ENCODE measurements at places on chromosomes 5 and 9.

GRCh38 chr9:23145467-23145866 is 680.6 kb downstream of the ELAVL2 start:
- DNase-seq = no peak

GRCh38 chr5:142918959-142919635 is 148.9 kb downstream of the ARHGAP26 start:
- no peak for DNase-seq

DNA sequence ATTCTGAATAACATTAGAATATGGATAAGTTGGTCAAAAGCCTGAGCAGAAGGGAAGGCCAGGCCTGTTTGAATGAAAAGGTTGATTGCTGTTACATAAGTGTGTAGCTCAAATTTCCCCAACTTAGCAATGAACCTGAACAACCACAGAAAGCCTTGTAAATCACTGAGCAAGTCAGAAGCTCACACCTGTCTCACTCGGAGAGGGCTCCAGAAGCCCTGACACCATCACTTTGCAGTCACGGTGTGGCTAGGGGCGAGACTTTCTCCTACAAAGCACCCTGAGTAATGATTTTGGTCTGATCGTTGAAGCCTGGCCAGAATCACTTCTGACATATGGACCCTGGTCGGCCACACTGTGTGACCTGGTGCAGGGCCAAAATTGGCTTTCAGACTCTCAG is 62.0 kb downstream of the MTX3 start:
- no peak for DNase-seq

DNA sequence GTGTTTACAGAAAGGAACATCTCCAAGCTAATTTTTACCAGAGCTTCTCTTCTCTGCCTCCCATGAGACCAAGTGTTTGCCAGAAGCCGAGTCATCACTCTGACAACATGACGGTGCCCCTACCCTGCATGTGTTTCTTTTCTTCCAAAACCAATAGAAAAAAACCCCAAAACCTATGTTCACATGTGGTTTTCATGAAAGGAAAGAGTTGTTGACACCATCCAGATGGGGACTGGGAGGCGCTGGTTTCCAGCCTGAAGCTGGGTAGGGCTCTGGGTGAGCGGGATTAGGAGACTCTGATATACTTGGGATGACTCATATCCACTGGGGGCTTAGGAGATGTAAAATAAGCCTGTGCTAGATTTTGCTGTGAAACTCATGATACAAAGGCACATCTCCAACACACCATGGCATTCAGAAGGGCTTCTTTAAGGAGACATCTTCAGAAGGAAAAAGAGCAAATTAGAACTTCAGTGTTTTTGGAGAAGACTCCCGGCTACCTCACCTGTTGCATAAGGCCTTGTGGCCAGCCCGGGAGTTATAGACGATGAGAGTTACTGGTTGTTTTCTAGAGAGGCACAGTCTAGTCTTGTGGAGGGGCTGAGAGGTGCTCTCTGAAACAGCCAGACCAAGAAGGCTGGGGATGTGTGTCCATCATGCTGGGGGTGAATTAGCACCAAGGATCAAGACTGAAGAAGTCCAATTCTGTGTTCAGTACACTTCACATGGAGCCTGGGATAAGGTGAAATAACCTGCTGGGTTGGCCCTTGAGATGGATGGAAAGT is 108.9 kb upstream of the LHFPL2 start:
- DNase-seq = no peak

GRCh38 chr9:126697330-126697729 is 83.6 kb downstream of the LMX1B start:
- no peak for DNase-seq

- DNase-seq = no peak
Measured at GRCh38 chr5:160207061-160207460, 22.2 kb upstream of the FABP6 start.

DNA sequence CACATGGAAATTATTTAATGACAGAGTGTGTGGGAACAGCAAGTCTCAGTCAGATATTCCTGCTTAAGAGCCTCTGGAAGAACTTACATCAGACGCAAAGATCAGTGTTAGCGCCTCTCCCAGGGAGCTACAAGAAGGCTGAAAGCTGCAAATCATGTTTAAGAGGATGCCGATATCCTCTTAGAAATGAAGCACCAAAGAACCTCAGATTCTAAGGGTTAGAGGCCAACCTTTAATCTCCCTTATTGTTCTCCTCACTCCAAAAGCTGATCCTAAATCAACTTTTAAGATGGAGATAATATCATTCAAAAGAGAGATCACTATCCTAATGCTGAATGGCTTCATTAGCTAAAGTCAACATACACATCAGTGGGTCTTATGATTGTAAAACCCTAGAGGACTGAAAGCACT is 160.6 kb downstream of the NFIB start:
- DNase-seq = no peak

GRCh38 chr9:116075191-116075590 is 78.4 kb upstream of the PAPPA start:
- no peak for DNase-seq

DNA sequence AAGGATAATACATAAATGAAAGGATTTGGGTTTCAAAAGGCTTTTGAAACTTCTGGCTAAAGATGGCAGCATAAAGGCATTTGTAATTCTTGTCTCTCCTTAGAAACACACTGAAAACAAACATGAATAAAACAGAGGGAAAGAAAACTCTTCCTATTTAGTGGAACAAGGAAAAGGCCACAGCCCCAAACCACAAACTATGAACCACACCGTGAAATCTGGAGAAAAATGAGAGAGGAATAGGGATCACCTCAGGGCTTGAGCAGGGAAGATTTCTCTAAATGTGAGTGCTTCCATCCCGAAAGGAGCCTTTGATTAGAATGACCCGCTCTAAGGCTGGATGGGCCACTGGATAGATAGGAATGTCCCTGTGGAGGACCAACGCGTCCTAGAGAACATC is 119.6 kb downstream of the SEC61B start:
- no peak for DNase-seq

- DNase-seq = no peak
Measured at GRCh38 chr9:69379270-69379982, 54.4 kb downstream of the ENTREP1 start.

- no peak for DNase-seq
Measured at GRCh38 chr5:89847743-89848142, 561.8 kb downstream of the CETN3 start.

- DNase-seq = no peak
Measured at GRCh38 chr5:3107156-3107611, 355.7 kb upstream of the IRX2 start.

DNA sequence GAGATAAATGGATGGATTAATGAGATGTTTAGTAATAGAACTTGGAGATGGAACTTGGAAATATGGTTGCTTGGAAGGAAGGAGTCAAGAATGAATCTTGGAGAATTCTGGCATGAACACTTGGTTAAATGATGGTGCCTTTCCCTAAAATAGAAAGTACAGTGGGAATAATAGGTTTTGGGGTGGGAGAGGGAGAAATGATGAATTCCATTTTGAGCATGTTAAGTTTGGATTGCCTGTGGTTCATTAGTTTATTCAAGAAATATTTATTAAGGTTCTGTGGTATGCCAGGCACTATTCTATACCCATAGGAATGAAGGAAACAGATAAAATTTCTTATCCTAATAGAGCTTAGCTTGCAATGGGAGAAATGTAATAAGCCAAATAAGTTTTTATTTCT is 58.4 kb downstream of the PBX3 start:
- no peak for DNase-seq

DNA sequence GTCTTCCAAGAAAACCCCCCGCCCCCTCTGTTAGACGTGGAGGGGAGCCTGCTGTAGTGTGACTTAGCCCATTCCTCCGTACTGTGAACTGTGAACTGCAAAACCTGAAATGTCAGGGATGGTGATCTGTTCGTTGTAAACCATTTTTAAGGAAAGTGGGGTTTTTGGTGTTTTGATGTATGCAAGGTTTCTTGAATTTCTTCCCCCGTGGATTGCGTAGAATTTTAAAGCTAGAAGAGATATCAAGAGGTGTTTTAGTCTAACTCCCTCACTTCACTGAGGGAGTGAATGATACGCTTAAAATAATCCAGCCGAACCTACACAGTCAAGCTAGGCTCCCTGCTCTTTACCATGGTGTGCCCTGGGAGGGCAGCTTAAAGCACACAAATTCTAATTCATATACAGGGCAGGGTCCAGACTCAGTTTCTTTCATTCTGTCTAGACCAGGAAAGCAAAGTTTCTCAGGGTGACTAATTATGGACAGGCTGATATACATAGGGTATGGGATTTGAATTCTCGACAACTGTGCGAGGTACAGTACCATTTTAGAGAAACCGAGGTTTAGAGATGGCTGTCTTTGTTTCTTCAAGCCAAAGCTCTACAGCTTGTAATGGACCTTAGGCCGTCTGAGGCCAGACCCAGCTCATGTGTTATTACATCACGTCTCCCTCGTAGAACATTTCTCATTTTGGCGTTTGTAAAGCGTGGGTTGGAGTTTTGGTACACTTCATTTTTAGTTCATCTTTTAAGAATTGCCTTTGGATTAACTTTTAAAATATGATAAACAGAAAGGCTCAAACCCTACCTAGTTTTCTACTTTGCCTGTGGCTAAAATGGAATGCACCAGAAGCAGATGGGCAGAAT is 2.7 kb downstream of the PTGER4 start:
- DNase-seq = no peak

DNA sequence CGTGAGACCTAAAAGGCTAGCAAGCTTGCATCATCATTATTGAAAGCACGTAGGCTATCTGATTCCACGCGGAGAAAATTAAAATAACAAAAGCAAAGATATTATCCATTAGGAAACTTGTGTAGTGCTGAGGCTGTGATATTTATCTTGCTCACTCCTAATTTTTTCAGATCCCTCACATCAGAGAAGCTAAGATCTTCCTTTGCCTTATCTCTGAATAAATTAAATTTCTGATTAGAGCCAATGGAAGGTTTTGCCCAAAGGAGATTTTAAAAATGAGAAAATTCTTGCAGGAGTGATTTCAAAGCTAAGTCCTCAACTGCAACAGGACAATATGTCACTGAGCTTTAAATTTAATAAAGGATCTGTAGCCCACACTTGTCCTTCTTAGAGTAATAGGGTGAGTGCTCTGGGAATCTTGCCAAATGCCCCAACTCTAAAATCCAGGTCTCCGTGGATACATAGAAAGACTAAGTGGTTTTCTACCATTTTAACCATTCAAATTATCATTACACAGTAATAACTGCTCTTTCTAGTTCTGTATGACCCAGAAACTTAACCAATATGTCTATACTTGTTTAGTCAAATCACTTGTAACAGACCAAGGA is 295.0 kb downstream of the CAAP1 start:
- DNase-seq = no peak
